CD8-positive, alpha-beta memory T cell (primary cell): ENCODE measurements at places on chromosomes 1 and 21.

DNA sequence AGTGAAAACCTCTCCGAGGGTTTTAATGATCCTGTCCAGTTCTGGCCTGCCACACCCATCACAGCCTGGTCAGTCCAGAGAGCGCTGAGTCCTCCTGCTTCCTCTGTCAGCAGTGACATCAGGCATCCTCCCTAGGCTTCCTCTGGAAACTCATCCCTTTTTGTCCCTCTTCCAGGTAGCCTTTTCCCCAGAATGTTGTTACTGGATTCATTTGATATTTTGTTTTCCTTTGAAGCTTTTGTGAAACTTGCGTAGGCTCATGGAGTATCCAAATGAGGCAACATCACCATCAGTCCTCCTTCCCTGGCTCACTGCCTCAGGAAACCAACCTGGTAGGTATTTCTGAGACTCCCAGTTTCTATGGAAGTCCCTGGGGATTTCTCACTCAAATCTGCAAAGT lies 27.0 kb upstream of the IGSF3 start:
- H3K4me3 ChIP-seq: no peak overlapping the region
- H3K27ac ChIP-seq: no peak overlapping the region
- H3K36me3 ChIP-seq: no peaks in the 10 kb centered on the region
- H3K4me1 ChIP-seq: no peaks in the 10 kb centered on the region
- H3K27me3 ChIP-seq: no peaks in the 10 kb centered on the region
- no peak for DNase-seq

- no peak overlapping the region for H3K4me3 ChIP-seq
- no peak overlapping the region for H3K27ac ChIP-seq
- H3K27me3 ChIP-seq: no peaks in the 10 kb centered on the region
- no peak for DNase-seq
These were observed 229.1 kb downstream of the SETD4 start for GRCh38 chr21:35831230-35831629.

DNA sequence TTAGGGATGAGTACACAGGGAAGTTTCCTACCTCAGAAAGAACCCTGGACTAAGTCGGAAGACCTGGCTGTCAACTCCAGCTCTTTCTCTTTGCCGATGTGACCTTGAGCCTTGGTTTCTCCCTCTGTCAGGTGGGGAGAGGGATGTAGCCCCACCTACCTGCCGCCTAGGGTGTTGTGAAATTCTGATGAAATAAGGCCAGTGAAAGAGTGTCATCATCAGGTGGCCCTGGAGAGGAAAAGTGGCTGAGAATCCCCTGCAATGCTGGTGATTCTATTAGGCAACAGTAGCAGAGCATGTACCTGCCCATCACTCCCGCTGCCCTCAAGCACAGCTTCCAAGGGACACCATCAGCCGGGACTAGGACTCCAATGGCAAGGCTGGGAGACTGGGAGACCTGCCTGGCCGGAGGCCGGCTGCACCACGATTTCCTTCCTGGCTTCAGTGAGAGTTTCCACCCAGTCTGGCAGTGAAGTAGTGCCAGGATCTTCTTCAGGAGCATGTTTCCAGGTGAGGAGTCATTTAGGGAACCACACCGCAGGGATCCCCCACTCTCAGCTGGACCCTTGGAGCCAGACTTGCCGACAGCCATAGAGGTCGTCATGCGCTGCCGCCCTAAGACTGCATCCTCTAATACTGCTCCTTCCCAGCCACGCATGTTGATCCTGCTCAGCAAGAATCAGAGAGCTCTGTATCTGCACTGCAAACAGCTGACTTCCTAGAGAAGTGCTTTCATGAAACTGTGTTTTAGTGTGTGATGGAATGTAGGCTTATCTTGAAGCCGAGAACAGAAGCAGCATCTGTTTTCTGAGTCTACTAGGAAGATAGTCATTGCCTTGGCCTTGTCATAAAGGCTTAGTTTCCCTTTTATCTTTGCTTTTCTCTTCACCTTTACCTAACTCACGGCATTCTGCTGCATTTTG lies 88.0 kb upstream of the F3 start:
- no peaks in the 10 kb centered on the region for H3K4me1 ChIP-seq
- H3K4me3 ChIP-seq: no peak overlapping the region
- no peak overlapping the region for H3K27ac ChIP-seq
- no peaks in the 10 kb centered on the region for H3K27me3 ChIP-seq
- no peak for DNase-seq

DNA sequence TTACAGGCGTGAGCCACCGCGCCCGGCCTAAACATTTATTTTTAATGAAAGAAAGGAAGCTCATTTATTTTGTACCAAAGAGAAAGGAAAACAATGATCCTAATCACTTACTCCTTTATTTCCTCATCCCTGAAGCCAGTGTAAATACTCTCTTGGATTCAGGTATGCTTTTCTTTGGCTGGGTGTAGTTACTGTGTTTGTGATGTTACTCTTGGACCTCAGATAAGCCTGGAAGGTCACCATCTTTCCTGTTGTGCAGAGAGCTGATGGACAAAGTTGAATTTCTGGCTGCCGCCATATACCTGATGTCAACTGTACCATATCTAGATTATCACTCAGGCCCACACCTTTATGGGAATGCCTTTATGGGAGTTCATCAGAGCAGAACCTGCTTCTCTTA lies 35.4 kb upstream of the FOXE3 start:
- peaks cover 12% of the 10 kb centered on the region for H3K36me3 ChIP-seq
- H3K27me3 ChIP-seq: no peaks in the 10 kb centered on the region
- DNase-seq: no peak
- no peaks in the 10 kb centered on the region for H3K4me1 ChIP-seq

GRCh38 chr1:195472291-195472690 lies 1135.9 kb downstream of the KCNT2 start:
- H3K27me3 ChIP-seq: no peaks in the 10 kb centered on the region
- H3K27ac ChIP-seq: no peak overlapping the region
- no peaks in the 10 kb centered on the region for H3K36me3 ChIP-seq

GRCh38 chr21:34987501-34988072 lies 61.5 kb downstream of the RUNX1 start:
- H3K4me1 ChIP-seq: peaks cover 91% of the 10 kb centered on the region
- H3K27me3 ChIP-seq: no peaks in the 10 kb centered on the region
- no peaks in the 10 kb centered on the region for H3K36me3 ChIP-seq
- DNase-seq: no peak
- H3K4me3 ChIP-seq: peak overlapping the region; percentile 26
